ENCODE measurements at places on chromosomes 3 and 15.

DNA sequence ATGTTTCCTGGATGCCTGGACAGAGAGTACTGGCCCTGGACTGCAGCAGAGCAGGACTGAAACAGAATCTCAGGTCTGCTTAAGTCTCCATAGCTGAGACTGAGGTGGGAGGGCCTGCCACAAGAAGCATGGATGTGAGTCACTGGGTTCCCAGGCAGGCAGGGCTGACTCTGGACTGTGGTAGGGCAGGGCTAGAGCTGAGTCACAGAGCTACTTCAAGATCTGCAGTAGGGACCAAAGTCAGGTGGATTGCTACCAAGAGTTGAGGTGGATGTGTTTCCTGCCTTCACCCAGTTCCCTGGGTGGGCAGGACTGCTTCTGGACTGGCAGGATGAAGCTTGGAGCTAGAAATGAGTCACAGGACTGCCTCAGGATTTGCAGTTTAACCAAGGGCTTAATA, 282.9 kb downstream of the AGBL1 start:
- no peak for DNase-seq

DNA sequence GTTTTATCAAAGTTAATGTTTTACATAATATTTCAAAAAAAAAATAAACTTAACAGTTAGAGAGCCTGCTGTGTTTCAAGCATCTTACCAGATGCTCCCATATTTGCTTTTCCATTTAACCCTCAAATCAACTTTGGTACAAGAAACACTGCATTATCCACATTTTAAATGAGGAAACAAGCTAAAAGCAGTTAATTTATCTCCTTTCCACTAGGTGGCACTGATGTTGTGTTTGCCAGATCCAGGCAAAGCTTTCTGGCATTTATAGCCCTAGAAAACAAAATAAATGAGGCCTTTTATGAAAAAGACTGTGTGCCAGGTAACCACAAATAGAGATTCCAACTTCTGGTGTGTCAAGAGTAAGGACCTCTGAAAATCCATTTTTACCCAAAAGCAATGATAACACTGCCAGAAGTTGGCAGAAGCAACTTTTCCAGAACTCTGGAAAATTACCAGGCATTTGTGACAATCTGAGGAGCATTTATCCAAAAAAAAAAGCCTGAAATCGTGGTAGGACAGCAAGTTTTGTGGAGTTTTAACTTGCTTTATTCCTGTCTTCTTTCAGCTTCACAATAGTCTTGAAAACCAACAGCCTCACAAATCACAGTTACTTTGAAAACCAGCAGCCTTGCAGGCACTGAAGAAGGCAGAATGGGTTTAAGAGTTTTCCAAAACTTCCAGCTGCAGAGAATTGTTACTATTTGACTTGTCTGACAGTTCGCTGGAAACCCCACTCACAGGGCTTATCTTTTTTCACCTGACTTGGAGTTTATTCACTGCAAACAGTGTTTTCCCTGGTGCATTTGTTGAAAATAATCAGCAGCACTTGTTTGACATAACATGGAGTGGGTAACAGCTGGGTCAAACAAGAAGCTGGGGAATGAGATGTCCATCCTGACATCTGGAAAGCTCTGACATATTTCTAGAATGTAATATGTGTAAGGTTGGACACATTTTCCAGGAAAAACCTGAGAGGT, 9.2 kb downstream of the FAM162A start:
- DNase-seq = no peak

- DNase-seq = no peak
These were observed 30.1 kb upstream of the ZNF502 start for GRCh38 chr3:44682182-44682896.

DNA sequence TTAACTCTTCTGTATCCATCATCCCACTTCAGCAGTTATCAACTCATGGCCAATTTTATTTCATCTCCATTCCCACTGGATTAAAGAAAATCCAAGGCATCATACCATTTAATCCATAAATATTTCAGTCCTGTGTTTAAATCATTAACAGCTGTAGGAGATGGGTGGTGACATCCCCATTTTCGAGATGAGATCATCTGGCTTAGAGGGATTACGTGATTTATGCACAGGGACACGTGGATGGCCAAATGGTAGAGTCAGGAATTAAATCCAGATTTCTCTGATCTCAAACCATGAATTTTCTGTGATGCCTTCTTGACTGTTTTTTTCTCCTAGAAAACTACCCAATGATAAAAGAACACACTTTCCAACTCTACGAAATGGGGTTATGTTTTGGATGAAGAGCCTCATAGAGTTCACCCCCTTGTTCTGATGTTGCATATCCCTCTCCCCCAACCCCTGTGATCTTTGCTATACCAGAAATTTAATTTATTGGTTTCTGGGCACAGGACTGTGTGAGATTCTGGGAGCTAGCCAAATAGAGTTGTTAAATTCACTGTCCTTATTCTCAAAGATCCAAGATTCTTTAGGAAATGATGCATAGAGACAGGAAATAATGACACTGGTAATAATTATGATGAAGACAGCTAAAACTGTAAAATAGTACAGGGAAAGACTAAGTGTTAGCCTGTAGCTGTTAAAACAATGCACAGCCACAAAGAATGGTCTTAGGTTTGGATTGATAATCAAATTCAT, 7.4 kb downstream of the ZNF589 start:
- no peak for DNase-seq

DNA sequence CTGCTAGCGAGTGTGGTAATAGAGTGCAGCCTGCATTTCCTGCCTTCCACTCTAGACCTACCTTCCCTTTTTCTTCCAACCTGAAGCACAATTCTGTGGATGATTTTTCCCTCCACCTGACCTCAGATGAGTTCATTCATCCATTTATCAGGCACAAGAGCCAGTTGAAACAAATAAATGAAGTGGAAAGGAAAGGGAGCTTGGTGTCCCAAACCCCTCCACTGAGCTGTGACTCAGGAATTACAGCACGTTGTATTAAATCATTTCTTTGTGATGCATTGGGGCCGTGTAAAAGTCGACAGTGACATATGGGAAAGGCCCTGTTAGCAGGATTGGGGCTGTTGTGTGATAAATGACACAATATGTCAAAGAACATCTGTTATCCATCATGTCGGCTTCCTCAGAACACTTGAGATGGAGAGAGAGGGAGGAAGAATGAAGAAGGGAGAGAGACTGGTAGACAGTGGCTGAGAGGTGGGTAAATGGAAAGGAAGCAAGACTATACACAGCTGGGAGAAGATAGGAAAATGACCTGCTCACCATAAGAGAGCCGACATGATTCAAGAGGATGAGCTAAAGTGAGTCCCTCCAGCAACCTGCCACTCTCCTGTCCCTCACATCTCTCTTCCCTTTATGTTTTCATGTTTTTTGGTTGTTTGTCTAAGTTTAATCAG, 366.0 kb downstream of the AGBL1 start:
- DNase-seq = no peak

- DNase-seq = no peak
These were observed 110.4 kb downstream of the LRRC28 start for GRCh38 chr15:99361545-99362185.

DNA sequence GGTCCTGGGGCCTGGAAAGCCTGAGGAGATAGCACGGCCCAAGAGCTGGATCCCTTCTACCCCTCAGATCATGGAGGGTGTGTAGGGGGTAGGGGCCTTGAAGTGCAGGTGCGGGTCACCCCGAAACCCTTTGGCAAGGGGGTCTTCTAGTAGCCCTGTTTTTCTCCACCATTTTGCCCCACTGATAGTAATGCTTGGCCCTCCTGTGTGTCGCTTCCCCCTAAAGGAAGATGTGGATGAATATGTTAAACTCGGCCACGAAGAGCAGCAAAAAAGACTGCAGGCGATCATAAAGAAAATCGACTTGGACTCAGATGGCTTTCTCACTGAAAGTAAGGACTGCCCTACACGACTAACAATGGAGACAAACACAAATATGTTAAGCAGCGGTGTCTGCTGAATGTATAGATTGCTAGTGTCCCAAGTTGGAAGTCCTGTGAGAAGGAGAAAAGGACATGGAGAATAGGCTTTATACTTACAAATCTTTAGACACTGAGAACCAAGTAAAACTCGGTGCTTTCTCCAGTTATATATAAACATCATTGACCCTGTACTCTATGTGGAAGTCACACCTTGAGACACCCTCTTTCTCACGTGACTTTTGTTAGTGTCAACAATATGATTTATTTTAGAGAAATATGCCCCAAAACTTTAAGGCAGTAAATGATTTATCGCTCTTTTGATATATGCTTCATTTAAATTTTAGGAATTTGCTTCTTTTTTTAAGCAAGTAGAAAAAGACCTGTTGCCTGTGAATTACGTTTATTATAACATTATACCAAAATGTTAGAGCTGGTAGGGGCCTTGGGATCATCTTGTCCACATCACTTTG, 802 bp downstream of the RCN2 start:
- DNase-seq = no peak

DNA sequence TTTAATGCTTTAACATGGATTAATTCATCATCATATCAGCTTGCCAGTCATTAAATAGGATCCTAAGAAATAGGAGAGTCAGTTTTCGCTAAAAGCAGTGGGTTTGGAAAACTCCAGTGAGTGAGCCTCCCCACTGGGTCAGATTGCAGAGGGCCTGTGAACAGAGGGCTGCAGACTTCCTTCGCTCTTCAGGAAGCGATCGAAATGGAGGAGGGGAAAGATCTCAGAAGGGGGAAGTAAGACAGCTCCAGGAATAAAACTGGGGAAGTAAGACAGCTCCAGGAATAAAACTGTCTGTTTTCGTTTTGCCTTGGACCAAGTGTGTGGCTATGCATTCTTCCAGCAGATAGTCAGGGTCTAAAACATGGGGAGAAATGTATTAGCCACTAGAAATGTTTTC, 124.8 kb upstream of the C15orf61 start:
- no peak for DNase-seq

GRCh38 chr3:50519471-50520089, 16.1 kb upstream of the CACNA2D2 start:
- DNase-seq = peak; percentile 54

GRCh38 chr3:78529601-78530000, 1238.2 kb downstream of the ROBO1 start:
- DNase-seq = no peak

- DNase-seq = peak; percentile 30
These were observed 611 bp upstream of the BNIP2 start for GRCh38 chr15:59689626-59690236.

DNA sequence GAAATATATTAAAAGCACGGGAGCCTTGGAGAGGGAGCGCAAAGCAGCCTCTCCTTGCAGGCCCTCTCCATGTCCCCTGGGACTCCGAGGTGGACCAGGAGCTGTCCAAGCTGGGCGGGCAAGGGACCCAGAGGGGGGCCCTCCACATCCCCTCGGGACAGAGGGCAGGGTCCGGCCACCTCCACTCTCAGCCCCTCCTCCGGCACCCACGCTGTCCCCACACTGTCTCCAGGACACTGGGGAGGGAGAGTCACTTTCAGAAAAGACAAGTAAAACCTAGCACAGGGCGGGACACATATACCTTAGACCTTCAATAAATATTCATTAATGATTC, 77.5 kb upstream of the RNF7 start:
- DNase-seq = no peak

DNA sequence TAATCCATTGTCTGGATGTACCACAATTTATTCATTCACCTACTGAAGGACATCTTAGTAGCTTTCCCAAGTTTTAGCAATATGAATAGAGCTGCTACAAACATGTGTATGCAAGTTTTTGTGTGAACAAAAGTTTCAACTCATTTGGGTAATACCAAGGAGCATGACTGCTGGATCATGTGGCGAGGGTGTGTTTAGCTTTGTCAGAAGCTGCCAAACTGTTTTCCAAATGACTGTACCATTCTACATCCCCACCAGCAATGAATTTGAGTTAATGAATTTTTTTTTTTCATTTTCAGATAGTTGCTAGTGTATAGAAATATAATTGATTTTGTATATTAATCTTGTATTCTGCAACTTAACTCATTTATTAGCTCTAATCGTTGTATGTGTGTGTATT, 20.0 kb upstream of the ELP6 start:
- no peak for DNase-seq

- no peak for DNase-seq
These were observed 346.6 kb downstream of the EPHB1 start for GRCh38 chr3:135141672-135142071.

- no peak for DNase-seq
These were observed 121.5 kb downstream of the PTPRG start for GRCh38 chr3:61682671-61683548.

GRCh38 chr3:144177649-144178048, 206.0 kb downstream of the DIPK2A start:
- no peak for DNase-seq

GRCh38 chr3:192494174-192494573, 233.2 kb downstream of the FGF12 start:
- no peak for DNase-seq

DNA sequence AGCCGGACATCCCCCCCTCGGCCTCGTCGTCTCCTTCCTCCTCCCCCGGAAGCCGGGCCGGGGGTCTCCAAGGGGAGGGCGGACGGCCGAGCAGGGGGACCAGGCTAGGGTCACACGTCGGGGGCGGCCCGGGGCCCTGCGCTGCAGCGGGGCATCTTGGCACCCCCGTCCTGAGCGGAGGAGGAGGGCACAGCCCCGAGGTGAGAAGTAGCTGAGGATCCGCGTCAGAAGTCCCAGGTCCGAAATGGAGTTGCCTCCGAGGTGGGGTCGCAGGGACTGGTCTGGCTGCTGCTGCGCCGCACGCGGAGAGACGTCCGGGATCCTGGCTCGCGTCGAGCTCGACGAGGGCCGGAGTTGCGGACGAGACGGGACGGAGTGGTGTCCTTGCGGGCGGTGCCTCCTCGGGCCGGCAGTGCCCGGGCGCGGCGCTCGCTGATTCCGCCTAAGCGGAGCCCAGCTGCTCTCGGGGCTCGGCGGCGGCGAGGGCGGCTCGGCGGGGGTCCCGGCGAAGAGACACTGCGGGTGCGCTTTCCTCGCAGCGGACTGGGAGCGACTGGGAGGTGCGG, at the start of gene ADCY5:
ADCY5 (minus strand) TSS at position 555 of the 566 bp plus-strand sequence; CDS start at position 10, 545 bp downstream.
- no peak for DNase-seq

DNA sequence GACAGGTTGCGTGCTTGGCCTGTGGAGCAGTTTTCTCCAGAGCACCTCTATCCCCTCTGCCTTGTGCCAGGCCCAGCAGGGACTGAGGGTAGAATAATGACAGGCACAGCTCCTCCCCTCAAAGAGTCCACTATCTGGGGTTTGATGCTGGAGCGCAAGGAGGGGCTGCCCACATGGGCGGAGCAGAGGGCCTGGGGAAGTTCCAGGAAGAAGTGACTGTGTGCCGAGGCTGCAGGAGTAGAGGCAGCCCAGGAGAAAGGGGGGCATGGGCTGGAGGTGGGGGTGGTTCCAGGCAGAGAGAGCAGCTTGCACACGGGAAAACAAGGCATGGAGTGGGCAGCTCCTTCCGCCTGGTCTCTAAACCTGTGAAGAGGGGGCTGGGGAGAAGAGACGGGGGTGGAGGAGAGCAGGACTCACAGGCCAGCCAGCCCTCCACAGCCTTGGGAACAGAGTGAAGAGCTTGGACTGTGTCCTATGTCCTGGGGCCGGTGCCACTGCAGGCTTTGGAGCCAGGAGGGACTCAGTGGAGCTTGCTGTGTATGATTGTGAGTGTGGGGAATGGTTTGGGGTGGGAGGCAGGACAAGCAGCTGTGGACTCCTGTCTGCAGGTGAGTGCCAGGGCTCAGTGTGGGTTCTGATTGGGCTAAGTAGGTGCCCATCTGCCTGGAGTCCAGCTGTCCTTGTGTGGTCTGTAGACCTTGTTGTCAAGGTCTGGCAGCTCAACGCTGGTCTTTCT, 48.1 kb downstream of the APBA2 start:
- no peak for DNase-seq

- DNase-seq = no peak
These were observed 22.8 kb downstream of the SIDT1 start for GRCh38 chr3:113555138-113555537.

Data from activated T-helper 1 cell treated with anti-CD3 and anti-CD28 coated beads, Interleukin-2, amount 50 U/mL, for 16 hours (primary cell).